ENCODE measurements at places on chromosomes 3 and 15.

GRCh38 chr15:99454941-99455788 lies 110.6 kb upstream of the MEF2A start:
- no peak for DNase-seq

DNA sequence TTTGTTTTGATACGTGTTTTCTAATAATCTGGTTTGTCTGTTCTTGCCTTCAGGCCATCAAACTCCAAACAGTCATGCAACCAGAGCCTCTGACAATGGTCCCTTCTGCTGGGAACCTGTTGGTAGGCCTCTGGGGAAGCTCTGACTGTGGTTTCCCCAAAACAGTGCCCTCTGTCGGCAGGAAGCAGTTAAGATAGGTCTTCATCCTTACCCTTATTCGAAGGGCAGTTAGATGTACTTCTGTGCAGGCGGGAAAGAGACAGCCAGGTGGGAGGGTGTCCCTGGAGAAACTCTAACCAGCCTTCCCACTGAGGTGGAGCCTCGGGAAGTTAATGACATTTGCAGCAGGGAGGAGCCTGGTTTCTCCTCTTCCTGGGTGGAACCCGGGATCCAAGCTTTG lies 81.6 kb upstream of the CHMP2B start:
- DNase-seq = peak; percentile 24

- DNase-seq = no peak
Measured at GRCh38 chr3:184380185-184380626, 352 bp downstream of the CHRD start.

DNA sequence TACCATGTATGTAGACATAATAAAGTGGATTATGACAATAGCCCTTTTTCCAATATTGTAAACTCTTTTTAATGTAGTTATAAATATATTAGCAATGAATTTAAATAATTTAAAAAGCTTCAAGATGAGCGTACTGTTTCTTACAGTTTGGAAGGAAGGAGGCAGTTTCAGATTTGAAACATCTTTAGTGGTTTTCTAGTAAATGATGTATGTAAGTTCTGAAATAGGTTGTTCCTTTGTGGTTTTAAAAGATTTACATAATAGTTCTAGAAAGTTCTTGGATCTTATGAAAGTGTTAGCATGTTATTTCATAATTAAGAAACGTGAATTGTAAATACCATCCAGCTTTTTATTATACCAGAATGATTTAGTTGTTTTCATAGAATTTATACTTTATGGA lies 16.0 kb downstream of the DNAJC19 start:
- no peak for DNase-seq

GRCh38 chr3:62968128-62968527 lies 92.9 kb upstream of the CADPS start:
- no peak for DNase-seq

DNA sequence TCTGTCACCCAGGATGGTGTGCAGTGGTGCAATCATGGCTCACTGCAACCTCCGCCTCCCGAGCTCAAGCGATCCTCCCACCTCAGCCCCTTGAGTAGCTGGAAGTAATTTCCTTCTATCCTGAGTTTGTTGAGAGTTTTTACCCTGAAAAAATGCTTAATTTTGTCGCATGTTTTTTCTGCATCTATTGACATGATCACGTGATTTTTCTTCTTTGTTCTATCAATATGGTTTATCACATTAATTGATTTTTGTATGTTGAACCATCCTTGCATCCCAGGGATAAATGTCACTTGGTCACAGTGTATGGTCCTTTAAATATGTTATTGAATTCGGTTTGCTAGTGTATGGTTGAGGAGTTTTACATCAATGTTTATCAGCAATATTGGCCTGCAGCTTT lies 11.9 kb upstream of the OR5K4 start:
- DNase-seq = no peak

GRCh38 chr3:96755519-96755918 lies 58.9 kb upstream of the EPHA6 start:
- DNase-seq = no peak

All from activated CD8-positive, alpha-beta T cell treated with anti-CD3 and anti-CD28 coated beads, Interleukin-2, amount 10 ng/mL, durations not matched to agents 7 days and 5 days (primary cell).